ENCODE measurements at places on chromosomes 3 and 15.
A peak's percentile ranks its signal among the peaks of the same experiment; 100 is the strongest.

DNA sequence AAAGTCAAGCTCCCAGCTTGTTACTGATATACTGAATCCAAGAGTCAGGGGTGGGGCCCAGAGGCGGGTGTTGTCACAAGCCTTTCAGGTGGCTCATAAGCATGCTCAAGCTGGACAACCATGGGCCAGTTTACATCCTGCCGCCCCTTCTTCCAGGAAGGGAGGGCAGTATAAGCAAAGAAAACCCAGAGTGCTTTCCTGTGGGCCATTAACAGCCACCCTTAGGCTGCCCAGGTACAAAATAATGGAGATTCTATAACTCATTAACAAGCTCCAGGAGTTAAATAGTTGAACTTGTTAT, 183.2 kb downstream of the NTRK3 start:
- DNase-seq, result no peak

DNA sequence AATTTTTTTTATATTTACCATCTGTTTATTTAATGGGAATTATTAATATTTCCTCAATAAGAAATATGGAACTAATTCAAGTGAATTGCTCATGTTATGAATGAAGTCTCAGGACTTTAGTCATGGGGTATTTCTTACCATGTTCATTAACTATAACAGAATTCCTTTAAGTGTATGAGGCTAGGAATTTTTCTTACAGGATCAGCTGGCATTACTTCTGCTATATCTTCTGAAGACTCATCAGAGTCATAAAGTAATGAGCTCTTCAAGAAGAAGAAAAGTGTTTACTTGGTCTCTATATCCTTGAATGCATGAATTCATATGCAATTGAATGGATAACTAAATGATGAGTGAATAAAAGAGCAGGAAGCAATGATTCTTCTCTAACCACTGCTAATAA, 486.8 kb upstream of the THBS1 start:
- no peak for DNase-seq

DNA sequence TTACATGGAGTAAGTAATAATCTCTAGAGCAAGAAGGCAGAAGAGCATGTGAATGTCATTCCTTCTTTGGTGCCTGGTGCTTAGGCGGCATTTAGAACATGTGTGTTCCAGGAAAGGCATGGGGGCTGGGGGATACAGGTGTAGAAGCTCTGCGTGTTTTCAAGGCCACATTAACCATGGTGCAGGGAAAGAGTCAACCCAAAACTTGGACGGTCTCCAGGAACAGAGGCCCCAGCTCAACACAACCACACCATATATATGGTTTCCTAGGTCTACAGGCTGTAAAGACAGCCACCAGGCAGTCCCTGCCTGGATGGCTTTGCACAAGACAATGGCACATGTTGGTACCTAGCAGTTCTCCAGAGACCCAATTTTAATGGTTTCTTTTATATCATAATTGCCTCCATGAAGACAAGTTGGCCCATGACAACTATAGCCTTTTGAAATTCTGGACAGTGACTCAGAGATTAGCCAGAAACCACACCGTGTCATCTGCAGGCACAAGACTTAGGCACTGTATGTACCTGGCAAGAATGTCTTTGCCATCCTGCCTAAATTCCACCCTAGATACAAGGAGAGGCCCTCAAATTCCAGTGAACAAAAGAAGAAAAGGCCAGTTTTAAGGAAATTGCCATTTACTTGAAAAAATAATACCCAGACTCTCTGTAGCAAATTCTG, 25.0 kb upstream of the DGKG start:
- no peak for DNase-seq

- DNase-seq, result no peak
Observed at GRCh38 chr3:41638381-41638780, 323.5 kb downstream of the ULK4 start.

- no peak for DNase-seq
Observed at GRCh38 chr3:141410408-141410807, 42.1 kb downstream of the ZBTB38 start.

GRCh38 chr3:138842483-138843188, 7.9 kb upstream of the PIK3CB start:
- no peak for DNase-seq

DNA sequence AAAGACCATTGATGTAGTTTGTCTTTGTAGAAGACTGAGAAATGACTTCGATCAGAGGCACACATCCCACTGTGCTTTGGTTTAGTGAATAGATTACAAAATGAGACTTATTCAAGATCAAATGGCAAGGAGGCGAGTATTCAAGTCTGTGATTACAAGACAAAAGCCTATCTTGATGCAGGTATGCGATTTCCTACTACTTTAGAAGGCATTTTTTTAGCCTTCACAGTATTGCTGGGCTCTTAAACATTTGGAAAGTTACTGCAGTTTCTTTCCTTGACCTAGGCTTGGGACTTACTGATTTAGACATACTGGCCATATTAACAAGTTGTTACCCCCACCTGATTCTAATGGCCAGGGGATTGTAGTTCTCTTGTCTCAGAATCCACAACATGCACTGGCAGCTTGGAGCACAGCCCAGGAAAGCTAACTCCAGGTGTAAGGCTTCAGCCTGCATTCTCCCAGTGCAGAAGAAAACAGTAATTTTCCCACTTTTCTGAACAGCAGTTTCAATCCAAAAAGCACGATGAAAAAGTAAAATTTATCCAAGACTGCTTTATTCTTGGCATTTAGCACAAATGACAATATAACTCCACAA, 311.6 kb downstream of the EPHA6 start:
- peak; percentile 6 for DNase-seq

DNA sequence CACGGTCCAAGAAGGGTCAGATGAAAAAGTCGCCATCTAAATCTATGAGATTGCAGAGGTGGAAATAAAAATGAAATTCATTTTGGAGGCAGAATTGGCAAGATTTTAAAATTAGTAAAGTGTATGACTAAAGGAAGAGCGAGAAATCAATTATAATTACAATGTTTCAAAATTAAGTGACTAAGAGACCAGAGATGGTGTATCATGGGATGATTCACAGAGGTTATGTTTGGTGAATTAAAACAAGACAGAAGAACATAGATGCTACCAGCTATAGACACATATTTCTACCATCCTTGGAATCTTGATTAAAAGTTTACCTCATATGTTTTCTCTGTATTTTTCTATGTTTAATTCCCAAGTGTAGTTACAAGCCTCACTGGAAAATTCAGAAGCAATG, 308.9 kb upstream of the DNAJC19 start:
- DNase-seq, result no peak

DNA sequence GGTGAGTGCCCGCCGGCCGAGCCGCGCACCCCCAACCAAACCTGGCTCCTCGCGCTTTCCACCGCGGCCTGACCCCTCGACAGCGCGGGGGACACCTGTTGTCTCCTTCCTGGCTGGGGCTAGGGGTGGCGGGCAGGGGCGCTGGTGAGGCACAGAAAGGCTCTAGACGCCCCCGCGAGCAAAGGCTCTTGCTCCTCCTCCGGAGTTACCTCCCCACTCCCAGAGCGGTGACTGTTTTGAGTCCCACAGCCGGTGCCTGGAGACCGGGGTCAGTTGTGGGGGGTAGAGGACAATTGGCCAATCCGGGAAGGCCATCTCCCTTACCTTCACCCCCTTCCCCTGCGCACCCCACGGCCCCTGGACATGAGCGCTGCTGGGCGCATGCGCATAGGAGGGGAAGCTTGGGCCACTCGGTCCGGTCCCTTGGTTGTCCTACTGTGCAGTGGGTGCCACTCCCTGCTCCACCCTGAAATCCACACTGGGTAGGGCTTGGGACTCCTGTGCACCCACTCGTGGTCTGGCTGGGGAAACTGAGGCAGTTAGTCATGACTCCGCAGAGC, 554 bp downstream of the CHST13 start:
- no peak for DNase-seq

GRCh38 chr3:42980909-42981308, 1.8 kb downstream of the GASK1A start:
- DNase-seq, result peak; percentile 22

GRCh38 chr3:48469046-48469915, 22.7 kb downstream of the ATRIP start:
- DNase-seq, result no peak

DNA sequence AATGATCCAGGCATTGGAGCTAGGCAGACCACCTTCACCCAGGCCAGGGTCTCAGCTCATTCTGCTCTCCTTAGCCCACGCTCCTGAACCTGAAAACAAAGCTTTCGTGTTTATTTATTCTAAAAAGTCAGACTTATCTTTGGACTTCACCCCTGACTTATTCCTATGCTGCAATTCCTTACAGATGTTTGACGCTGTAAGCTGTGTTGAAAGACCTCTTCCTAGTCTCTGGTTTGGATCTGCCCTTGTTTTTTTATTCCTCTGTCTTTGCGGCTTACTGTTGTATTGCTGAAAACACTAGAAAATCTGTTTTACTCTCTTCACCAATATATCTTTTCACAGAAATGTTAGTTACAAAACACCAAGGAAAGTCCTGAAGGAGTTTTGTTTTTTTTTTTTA, 40.5 kb upstream of the LDHAL6B start:
- DNase-seq, result no peak

- DNase-seq, result no peak
Observed at GRCh38 chr3:68479779-68480178, 452.6 kb downstream of the TAFA4 start.

DNA sequence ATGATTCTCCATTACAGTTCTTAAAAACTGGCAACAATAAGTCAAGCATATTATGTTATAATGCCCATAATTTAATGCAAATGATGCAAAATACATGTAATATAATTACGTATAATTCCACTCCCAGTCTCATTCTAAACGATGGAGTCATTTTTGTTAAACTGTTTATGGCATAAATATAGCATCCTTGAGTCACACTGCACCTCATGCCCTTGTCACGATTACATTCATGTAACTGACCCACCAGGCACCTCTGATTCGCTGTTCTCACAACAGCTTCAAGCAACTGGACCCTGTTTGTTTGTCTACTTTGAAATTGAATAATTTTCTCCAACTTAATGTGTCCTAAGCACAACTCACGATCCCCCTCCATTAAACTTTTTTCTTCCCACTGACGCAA, 148.0 kb upstream of the LRTM1 start:
- DNase-seq, result no peak

DNA sequence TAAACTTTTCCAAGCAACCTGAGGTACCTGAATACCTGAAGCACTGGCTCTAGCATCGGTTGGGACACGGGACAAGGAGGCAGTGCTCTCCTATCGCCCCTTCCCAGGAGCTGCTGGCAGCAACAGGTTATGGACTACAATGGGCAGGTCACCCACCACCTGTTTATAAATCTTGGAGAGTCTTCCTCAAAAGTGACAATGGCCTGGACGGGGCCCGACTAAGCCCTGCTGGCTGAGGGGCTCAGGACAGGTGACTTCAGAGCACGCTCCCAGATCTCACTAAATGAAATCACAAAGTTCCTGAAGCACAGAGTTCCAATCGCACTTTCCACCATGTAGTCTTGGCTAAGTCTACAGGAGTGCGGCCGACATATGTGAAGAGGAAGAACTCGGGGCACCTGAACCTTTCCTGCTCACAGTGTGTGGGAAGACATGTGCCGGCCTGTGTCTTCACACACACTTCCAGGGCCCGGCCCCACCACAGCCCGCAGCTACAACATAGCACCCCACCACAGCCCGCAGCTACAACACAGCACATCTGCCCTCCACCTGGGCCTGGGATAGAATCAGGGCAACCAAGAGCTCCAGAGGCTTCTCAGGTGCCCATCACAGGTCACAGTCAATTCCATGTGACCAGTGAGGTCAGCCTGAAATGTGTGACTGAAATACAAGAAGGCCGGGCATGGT, 12.9 kb downstream of the CYFIP1 start:
- DNase-seq, result no peak

DNA sequence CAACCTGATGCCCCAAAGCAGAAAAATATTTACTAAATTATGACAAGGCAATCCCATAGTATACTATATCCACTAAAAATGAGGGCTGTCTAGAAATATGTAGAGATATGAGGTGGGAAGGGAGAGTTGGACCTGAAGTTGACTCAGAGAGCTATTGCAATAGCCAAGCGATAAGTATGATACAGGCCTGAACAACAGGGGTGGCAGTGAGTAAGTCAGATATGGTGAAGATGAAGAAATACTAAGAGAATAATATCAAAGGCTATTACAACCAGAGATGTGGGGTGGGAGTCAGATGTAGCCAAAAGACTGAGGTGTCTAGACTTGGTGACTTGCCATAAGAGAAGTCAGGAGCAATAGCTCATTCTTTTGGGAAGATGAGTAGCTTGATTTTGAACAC, 9.2 kb downstream of the HSPBAP1 start:
- no peak for DNase-seq

DNA sequence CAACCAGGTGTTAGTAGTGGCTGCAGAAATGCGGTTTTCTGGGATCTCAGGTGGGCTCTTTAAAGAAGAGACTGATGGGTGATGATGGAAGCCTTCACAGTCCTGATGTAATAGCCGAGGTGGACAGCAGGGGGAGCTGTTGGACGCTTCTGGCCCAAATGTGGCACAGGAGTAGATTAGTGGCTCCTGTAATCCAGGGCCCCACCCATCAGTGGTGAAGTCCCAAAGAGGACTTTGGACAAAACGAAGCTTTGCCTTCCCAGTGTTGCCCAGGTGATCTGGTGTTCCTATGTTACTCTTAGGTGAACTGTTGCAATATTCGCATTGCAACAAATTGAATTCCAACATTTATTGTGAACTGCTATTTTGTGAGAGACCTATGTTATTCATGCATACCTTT, 31.8 kb upstream of the MYZAP start:
- DNase-seq, result peak; percentile 81

DNA sequence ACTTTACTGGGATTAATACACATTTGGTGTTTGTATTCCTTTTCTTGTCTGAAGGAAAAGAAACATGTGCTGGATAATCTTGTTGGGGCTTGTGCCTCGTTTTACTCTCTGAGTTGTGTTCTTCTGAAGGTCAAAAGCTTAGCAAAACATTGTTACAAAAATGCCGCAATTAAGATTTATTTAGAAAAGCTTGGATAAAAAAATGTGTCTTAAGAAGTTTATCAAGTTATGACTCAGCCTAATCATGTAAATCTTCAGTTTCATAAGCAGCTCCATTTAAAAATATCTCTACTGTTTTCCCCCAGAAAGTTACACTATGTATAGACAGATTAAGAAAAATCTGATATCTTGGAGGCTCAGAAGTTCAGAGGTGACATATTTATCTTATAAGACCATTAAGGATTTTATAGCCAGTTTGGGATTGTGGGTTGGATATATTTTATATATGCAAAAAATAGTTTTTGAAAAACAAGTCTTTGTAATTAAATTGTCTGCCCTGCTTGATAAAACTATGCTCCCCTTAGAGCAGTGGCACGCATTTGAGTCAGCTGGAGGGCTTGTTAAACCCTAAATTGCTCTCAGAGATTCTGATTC, 56.5 kb downstream of the CLDN11 start:
- DNase-seq, result no peak

Data from ELF-1 (cell line).